Activated CD8-positive, alpha-beta memory T cell treated with anti-CD3 and anti-CD28 coated beads for 24 hours (primary cell): ENCODE measurements at places on chromosomes 3 and 15.

DNA sequence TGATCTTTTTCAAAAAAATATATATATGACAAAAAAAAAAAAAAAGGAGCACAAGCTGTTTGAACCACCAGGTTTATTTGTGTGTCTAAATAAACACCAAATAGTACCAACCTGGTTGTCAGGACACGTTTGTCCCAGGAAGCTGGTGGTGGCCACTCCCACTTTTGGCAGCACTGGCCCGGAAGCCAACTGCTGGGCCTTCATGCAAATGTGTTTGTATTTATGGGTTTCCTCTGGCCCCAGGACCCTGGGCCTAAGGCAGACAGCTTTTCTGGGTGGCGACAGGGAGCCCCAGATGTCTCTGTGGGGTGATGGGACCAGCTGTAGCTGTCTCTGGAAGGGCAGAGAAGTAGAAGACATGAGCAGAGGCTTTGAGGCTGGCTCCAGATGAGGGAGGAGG is 31.6 kb downstream of the PRKCD start:
- DNase-seq, result no peak

GRCh38 chr3:16820485-16820884 is 64.3 kb upstream of the PLCL2 start:
- no peak for DNase-seq

- no peak for DNase-seq
These were observed 54.2 kb downstream of the FBXL2 start for GRCh38 chr3:33331414-33331813.

- no peak for DNase-seq
These were observed 31.7 kb downstream of the HMCES start for GRCh38 chr3:129310111-129311011.

DNA sequence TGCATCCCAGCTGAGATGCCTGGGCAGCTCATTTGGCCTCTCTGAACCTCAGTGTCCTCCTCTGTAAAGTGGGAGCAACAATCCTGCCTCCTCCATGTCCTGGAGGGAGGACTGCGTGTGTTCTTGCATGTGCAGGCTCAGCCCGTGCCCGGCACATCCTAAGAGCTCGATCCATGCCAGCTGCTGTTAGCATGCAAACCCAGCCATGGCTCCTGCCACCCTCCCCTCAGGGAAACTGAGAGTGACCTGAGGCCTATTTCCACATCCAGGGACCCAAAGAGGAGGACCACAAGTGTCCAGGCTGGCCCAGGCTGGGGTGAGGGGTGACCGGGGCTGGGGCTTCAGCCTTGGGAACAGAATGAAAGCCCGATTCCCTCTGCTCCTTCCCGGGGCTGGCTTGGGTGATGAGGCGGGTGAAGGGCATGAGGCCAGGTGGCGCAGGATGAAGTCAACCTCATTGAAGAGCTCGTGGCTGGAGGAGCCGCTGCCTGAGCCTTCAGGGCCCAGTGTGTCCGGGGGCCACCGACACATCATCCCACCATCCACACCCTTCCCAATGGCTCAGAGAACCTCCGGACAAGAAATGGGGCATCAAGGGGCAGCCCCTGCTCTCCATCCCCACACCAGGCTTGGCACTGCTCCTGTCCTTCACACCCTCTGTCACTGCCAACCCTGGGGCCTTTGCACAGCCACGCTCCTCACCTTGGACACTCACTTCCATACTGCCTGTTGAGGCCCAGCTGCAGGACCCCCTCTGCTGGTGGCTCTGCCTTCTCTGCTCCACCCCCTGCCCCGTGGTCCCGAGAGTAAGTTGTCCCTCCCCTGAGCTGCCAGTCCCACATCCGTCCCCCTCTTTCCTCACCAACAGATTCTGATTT is 42.5 kb downstream of the ADAMTS7 start:
- no peak for DNase-seq

DNA sequence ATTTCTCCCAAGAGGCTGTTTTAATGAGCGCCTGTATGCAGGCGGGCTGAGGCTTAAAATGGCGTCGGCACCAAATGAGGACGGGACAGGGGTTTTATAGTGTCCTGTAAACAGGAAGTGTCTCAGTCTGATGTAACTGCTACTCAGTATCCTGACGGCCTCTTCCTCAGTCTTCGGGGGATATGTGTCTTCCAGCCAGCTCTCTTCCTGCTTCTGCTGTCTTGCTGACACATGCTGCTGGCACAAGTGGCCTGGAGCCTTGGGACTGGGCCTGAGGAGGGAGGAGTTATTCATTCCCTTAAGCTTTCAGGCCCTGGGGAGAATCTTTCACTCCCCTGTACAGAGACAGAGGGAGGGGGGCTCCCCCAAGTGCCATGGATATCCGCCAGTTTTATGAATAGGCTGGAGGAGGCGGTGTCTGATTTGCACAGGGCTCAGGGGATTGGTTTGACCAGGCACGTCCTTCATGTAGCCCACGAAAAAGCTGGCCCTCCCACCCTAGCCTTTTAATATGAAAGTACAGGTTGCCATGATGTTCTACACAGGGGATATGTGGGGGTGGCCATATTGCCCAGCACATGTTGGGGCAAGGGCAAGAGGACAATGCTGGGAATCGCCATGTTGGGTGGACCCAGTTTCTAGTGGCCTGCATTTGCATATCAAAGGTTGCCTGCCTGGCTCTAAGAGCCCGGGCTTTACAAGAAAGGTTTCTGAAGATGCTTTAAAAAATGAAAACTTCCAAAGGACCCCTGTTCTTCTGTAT is 19.9 kb downstream of the NDUFB4 start:
- DNase-seq, result no peak

GRCh38 chr3:72113964-72114363 is 329.0 kb upstream of the PROK2 start:
- no peak for DNase-seq

- DNase-seq, result no peak
These were observed 50.7 kb downstream of the XYLB start for GRCh38 chr3:38397320-38397719.

GRCh38 chr3:29922992-29923746 is 642.3 kb downstream of the RBMS3 start:
- DNase-seq, result no peak

DNA sequence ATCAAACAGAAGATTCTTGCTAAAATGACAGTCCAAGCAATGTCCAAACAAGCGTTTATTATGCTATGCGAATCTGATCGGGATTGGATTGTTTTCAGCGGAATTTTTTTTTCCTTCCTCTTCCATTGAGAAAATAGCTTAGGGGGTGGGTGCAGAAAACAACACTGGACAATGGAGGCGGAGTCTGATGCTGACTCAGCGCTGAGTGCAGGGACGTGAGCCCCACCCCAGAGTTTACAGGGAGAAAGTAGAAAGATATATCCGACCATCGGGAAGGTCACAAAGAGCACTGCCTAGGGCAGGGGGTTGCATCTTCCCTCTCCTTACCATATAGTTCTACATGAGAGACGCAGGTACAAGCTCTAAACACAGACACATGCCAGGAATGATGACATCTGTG is 117.0 kb downstream of the FOXP1 start:
- DNase-seq, result no peak

DNA sequence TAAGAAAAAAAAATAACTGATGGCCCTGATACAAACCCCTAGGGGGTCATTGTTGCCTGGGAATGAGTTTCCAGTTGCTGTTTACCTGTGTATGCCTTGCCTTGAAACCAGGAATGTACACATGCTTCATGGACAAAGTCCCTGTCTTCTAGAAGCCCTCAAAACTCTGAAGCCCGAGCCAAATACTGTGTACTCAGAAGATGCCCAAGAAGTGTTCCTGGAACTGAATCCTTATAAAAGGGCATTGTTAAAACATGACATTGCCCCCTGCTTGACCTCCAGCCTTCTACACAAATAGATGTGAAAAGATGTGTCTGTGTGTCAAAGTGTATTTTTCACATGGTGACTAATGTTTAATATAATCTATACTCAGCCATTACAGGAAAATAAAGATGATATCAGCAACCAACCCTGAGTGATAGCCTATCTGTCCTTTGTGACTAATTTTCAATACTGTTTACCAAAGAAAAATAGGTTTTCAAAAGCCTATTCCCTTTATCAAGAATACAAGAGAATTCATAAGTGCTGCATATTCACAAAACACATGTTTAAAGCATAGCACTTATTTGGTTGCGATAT is 325.9 kb downstream of the MECOM start:
- DNase-seq, result no peak

DNA sequence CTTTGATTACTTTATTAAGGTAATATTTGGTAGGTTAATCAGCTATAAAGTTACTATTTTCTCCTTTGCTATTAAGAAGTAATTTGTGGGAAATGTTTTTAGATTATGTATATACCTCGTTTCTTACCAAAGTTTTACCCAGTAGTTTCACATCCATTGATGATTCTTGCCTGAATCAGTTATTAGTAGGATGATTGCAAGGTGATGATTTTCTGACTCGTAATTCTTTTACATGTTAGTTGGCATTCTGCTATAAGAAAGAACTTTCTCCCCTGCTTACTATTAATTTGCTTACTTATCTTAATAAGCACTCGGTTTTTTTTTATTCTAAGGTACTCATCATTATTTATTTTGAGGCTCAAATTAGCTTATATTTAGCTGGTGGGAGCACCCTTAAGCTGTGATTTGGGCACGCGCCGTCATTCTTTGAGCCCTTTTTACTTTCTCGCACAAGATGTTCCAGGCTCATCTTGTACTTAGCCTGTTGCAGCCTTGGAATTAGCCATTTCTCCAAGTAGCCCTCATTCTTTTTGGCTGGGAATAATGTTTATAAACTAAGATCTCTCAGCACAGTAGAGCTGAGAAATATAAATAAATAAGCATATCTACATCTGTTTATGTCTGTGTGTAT is 15.3 kb downstream of the USP3 start:
- DNase-seq, result no peak

- DNase-seq, result no peak
These were observed 84.2 kb downstream of the SEMA6D start for GRCh38 chr15:47801522-47801921.

DNA sequence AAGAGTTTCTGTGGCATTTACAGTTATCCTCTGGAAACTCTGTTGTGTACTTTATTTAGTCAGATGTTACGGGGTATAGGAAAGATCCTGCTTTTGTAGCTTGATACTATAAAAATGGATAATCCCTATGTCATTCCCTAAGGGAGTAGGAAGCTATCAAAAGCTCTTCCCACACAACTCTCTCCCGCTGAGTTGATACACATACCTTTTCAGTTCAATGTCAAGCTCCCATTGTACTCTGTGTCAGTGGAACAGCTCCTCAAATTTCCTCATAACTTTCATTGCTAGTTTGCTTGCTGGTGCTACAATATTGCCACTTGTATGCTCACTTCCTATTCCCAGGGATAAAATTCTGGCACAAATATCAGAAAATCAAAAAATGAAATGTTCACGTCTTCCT is 893.3 kb upstream of the GBE1 start:
- no peak for DNase-seq

DNA sequence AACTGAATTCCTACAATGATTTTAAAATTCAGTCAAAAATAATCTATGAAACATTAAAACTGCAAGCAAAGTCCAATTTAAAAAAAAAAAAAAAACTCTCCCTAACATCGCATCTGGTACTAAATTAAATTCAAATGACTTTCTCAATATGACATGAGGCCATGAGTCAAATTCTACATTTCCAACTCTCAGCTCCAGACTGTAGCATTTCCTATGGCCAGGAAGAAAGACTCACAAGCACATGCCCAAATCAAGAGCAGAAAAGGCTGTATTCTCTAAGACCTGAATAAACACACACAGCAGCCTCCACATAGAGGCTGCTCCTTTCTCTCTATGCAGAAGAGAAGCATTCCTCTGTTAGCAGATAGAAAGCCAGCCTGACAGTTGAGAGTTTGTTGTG is 729.2 kb downstream of the ROBO1 start:
- no peak for DNase-seq

DNA sequence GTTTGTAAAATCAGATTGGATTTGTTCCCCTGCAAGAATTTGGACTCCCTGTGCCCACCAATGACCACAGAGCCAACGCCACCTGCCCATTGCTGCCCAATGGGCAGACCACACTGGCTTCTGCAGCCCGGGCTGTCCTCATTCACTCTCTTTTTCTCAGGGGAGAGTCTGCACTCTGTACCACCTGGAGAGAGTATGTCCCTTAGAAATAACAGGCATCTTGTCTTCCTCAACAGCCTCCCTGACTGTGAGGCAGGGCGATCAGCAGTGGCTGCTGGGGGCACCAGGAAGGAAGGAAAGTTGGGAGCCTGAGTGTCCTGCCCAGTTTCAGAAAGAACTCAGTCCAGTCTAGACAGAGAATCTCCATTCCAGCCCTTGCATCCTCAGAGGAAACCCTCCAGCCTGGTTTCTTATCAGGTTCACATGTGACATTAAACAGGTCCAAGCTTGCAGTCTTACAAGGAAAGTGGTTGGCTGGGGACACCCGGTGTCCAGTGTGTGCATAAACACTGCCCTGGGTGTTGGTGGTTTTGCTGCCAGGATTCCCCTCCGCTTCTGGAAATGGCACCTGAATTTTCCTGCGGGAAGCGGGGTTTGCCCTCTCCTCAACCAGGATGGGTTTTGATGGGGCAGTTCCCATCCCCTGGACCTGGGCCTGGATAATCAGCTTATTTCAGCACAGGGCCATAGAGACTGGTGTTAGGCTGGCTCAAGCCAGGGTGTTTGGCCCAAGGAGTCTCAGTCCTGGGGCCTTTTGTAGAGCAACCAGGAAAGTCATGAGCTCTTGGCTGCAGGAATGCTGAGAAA is 37.2 kb downstream of the SSUH2 start:
- no peak for DNase-seq
